ENCODE measurements at places on chromosomes 1 and 21.

- DNase-seq = no peak
These were observed 15.8 kb downstream of the SCYL3 start for GRCh38 chr1:169877800-169878491.

DNA sequence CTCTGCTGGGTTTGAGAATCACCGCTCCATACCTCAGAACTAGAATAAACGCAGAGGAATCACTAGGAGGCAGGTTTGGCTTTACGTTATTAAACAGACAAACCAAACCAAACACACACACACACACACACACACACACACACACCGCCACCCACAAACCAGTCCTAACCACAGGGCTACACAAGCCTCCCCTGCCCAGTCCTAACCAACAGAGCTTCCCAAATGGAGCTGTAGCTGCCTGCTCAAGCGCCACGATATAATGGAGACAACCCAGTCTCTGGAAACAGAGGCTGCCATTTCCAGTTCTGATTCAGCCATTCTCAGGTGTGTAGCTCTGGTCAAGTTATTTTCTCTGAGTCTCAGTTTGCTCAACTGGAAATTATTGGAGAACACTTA lies 519.1 kb downstream of the SMYD3 start:
- DNase-seq = no peak

GRCh38 chr1:11802616-11802972 lies 3.2 kb downstream of the MTHFR start:
- DNase-seq = no peak

DNA sequence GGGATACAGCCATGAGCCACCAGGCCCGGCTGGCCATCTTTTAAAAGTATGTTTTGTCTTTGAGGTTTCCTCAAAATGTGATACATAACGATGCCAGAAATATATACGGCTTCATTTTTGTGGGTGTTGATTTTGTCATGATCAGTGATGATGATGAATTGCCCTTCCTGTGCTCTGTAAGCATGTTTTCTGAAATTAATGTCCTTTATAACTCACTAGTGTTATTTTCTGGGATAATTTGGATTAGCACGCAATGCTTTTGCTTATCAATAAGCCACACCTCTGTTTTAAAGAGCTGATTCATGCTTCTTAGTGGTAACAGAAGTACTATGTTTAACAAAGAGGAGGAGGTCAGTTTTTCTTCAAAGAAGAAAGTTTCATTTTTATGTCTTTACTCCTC lies 25.6 kb downstream of the PHACTR4 start:
- DNase-seq = peak; percentile 14

DNA sequence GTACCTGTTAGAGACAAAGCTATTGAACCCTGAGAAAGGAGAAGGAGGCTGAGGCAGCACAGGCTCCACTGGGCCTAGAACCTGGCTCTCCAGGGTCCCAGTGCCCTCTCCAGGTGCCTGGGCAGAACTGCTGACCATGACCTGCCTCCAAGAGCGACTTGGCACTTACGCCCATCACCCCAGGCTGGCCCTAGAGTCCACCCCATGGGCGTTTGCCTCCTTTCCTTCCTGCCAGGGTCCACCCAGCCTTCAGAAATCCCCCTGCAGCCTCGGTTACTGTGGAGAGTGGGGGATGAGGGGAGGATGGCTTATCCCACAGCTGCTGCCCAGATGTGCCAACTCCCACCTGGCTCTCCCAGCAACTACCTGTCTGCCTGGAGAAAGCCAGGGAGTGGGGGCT lies 14.7 kb upstream of the C1QA start:
- no peak for DNase-seq

- DNase-seq = peak; percentile 38
These were observed 1.8 kb downstream of the CAP1 start for GRCh38 chr1:40042341-40042740.
